Astrocyte of the cerebellum (primary cell): ENCODE measurements at places on chromosomes 16 and 17.
A peak's percentile ranks its signal among the peaks of the same experiment; 100 is the strongest.

DNA sequence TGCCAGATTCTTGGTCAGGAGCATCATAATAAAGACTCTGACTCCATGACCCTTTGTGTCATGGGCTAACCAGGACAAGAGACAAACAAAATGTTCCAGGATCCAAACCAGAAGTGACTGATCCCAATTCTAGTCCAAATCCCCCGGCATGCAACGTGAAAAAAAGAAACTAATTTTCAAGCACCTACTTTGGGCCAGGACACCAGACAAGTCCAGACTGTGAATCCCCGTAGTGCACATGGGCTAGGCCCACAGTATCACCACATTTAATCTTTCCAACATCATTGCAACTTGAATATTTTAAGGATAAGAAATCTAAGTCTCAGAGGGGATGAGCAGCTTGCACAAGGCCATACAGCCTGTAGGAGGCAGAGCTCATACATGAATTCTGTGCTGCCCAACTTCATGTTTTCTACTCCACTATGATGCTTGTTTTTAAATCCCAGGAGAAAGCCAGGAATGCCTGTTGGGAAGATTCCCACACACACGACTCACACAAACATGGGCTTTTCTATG is 365.7 kb downstream of the NPIPA8 start:
- DNase-seq, result no peak

DNA sequence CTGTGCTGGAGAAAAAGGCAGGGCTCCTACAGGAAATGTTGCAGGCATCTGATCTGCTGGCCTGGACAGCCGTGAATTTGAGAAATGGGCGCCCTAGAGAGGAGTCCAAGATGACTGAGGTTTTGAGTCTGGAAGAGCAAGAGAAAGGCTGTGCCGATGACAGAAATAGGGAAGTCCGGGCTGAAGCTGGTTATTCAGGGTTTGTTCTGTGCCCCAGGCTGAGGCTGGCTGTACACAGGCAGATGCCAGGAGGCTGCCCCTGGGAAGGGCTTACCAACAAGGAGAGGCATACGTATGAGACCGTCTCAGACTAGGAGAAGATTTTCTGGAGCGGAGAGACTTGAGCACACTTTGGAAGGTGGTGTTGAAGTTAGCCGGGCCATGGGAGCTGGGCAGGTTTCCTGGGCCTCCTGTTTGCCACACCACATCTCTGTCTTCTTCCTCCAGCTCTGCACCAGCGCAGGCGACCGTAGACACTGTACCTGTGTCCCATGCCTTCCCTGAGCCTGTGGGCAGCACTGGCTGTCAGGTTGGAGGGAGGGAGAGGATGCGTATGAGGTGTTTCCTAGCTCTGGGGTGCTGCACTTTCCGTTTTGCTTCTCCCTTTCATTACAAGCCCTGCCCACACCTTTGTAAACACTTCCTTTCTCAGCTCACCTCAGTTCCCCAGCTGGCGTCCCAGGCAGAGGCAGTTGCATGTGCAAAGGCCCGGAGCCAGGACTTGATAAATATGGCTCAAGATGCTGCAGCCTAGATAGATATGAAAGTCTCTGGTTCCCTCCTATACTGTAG is 80.8 kb downstream of the SPECC1 start:
- no peak for DNase-seq

DNA sequence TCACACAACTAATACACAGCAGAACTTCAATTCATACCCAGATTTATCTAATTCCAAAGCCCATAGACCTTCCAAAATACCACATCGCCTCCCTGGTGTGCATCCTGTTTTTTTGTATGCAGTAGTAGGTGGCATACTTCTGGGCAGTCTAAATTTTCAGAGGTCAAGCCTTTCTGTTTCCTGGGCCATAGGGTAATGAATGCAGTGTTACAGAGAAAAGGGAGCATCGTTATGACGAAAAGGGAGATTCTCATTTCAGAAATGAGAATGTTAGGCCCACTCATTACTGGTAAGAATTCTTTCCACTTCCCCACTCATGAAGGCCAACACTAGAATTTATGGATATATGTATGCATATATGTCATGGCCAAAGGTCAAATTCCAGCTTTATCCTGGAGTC is 267.8 kb upstream of the ASIC2 start:
- no peak for DNase-seq

DNA sequence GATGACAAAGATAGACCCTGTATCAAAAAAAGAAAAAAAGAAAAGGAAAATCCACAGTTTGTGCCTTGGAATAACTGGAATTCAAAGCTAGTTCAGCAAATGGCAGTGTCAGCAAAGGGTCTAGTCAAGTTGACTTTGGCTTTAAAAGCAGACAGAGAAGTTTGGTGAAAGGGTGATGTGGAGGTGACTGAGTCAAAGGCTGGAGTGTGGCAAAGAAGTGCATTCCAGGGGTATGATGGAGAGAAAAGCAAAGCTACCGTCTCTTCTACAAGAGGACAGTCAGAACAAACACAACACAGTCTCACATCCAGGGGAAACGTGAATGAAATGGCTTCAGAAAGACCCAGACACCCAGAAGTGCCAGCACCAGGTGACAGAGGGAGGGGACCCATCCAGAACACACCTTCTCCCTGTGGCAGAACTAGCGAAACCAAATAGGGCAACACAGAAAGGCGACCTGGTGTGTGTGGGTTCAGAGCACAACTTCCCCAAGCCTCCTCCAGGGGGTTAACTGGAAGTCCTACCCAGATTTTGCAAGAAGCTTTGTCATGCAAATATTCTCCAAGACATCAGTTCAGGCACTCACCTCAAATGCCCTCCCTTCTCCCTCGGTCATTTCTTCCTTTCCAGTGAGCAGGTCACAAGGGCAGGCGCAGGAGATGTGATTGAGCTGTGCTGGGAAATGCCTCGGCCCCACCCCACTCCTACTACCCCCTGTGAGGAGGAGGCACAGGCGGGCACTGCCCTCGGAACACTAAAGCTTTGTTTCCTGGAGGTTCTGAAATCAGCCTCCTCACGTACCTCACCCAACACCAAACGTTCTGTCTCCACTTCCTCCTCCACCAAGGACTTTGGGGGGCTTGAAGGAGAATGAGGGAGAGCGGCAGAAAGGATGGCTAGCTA is 481.9 kb downstream of the SOX9 start:
- no peak for DNase-seq

DNA sequence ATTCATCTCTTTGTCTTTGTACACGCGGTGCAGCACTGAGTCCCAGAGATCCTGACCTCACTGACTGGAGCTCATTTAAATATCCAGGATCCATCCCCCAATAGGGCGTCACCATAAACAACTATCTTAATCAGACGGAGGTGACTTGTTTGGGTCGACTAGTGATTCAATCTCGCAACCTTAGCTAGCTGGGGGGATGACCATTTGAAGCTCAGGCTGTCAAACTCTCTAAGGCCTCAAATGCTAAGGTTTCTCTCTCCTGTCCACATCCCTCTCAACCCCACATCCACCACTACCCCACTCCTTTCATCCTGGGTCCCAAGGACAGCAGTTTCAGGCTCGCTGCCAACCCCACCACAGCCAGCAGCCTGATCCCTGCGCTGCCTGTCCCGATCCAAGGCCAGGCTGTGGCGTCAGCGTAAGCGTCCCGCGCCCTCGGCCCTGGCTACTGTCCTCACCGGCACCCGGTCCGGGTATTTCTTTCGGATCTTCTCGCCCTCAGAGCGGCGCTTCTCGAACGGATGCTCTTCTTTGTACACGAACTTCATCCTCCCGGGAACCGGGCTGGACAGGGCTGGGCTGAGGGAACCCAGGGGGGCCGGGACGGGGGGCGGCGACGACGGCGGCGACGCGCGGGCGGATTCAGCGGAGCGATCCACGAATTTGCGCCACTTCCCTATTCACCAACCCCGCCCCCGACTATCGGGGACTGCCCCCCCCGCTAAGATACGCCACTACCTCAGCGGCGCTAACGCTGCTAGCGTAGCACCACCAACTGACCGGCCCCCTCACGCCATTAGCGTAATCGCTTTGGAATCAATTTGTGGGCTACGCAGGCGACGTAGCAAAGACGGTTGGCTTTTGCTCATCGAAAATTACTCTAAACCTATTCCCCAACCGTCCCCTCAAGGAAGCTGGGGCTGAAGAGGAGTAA is at the start of gene GABARAP:
Gene GABARAP, minus strand, starts transcription at position 667 of the 934 bp plus-strand sequence. Its CDS starts 119 bp downstream, at position 548.
- peak; percentile 75 for DNase-seq

GRCh38 chr17:45385331-45385997 is 47.2 kb downstream of the ARHGAP27 start:
- DNase-seq, result peak; percentile 65

DNA sequence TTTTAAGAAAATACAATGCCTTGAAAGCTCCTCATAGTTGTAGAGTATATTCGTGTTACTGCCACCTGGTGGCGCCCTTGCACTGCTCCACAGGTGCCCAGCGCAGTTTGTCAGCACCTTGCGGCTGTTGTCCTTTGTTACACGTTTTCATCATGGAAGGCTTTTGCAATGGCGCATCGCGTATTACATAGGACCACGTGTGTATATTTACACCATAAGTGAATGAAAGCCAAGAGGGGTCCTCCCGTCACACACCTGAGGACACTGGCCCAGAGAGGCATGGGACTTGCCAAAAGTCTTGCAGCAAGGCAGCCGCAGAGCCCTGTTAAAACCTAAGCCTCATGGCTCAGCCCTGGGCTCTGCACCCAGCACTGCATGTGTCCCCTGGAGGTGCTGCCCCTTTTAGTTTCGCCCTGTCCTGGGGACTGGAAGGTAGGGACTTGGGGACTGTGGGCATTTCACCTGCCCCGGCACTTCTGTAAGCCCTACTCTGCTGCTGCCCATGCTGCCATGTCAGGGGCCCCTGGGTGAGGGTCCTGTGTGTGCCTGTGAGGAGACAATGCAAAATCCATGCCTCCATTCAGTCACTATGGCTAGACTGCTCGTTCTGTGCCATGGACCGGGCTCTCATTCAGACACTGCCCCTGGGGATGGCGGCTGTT is 24.3 kb downstream of the POLR3E start:
- peak; percentile 49 for DNase-seq

DNA sequence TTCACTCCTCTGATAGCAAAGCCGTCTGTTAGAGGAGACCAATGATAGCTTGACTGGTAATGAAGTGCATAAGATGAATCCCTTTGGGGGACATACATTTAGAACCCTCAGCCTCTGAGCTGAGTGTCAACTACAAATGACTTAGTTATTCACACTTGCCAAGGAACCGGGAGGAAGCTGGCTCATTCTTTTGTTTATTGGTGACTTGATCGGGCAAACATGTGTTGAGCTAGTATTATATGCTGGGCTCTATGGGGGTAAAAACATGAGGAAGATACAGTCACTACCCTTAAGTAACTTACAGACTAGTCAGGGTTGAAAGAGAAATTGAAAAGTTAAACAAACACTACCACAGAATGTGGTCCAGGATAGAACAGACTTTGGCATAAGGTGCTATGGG is 3.0 kb downstream of the CCL16 start:
- no peak for DNase-seq

- DNase-seq, result no peak
These were observed 29.0 kb downstream of the ZNF750 start for GRCh38 chr17:82810644-82811430.
